ENCODE measurements at places on chromosomes 3 and 15.
A peak's percentile ranks its signal among the peaks of the same experiment; 100 is the strongest.

GRCh38 chr3:190566043-190566933 is 52.4 kb downstream of the IL1RAP start:
- no peaks in the 10 kb centered on the region for H3K27me3 ChIP-seq
- H3K27ac ChIP-seq: no peak overlapping the region

DNA sequence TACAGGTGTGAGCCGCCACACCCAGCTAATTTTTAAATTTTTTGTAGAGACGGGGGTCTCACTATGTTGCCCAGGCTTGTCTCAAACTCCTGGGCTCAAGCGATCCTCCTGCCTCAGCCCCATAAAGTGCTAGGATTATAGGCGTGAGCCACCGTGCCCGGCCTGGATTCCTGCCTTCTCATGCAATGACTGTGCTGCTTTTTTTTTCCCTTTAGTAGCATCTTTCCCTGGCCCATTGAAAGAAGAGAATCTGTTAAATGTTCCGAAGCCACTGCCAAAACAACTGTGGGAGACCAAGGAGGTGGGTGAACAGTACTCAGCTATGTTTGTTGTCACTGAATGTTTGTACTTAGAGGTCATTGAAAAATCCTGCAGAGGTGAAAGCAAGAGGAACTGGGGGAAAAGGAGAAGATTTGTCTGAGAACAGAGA is 88.0 kb downstream of the CRTC3 start:
- peak overlapping the region; percentile 75 for H3K27ac ChIP-seq
- peaks cover 23% of the 10 kb centered on the region for H3K4me1 ChIP-seq
- DNase-seq: peak; percentile 80
- peaks cover 4% of the 10 kb centered on the region for H3K36me3 ChIP-seq
- no peak overlapping the region for H3K4me3 ChIP-seq

GRCh38 chr3:99818818-99819217 is 1.2 kb downstream of the CMSS1 start:
- H3K4me1 ChIP-seq: peaks cover 10% of the 10 kb centered on the region
- no peak for DNase-seq
- H3K27me3 ChIP-seq: no peaks in the 10 kb centered on the region
- H3K4me3 ChIP-seq: no peak overlapping the region
- H3K27ac ChIP-seq: no peak overlapping the region

DNA sequence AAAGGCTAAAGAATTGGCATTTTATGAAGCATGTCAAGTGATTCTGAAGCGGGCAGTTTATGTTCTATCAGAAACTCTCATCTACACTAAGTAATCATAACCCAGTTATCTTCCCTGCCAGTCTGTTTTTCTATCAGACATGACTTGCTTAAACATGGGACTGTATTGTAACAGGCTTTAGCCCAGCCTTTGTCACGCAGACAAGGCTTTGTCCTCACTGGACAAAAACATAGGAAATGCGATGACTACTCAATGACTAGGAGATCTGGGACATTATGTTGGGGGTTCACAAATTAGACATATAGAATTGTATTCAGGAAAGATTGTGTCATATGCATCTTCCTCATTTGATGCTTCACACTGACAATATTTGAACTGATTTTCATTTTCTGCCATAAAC is 115.5 kb downstream of the GADL1 start:
- no peaks in the 10 kb centered on the region for H3K36me3 ChIP-seq
- H3K27ac ChIP-seq: no peak overlapping the region
- H3K27me3 ChIP-seq: no peaks in the 10 kb centered on the region
- no peak for DNase-seq
- no peak overlapping the region for H3K4me3 ChIP-seq

DNA sequence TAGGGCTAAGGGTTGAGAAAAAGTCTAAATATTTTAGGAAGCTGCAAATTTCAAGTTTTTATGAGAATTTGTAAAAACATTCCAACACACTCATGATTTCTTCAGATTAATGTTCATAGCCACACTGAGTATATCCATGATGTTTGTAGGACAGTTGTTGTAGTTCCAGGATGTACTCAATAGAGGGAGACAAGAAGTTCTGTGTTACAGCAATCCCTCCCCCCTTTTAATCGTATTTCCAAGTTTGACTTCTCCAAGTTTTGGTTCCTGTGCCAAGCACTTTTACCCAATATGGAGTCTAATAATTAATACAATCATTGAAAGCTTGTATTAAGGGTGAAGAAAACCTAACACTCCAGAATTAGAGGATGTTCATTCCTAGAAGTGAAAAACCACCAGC is 143.4 kb downstream of the FEZF2 start:
- no peaks in the 10 kb centered on the region for H3K36me3 ChIP-seq
- no peak for DNase-seq
- H3K4me1 ChIP-seq: no peaks in the 10 kb centered on the region
- H3K4me3 ChIP-seq: no peak overlapping the region
- no peak overlapping the region for H3K27ac ChIP-seq

DNA sequence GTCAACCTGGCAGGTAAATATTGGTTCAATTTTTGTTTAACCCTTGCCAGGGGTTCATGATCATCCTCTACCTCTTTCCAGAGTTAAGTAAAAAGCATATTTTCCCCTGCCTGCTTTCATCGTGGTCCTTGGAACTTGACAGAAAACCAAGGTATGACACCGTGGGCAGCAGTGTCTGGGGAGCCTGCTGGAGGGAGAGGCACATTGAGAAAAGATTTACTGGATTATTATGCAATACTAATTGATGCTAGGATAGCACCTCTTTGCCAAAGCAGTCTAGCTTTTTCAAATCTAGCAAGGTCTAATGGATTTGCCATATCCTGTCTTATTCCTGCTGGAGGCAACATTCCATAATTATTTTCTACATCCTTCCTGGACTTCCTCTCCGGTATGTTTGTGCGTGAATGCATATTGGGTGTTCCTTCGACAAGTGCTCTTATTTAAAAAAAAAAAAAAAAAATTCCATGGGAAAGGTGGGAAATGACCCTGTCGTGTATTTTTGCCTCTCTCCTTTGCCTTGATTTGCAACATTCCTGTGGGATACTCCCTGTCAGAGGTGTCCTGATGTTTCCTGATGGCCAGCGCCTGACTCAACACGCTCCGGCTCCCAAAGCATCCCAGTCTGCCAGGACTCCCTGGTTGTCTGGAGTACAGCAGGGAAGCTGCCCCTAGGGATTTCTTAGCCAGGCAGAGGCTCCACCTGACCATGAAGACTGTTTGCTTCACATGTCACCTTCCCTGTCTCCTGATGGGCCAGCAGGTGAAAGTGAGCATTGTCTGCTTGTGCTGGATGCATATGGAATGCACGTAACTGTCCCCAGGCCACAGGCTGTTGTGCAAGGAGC is 6.3 kb downstream of the BHLHE40 start:
- H3K27ac ChIP-seq: peak overlapping the region; percentile 100
- H3K4me1 ChIP-seq: peaks cover 45% of the 10 kb centered on the region
- H3K4me3 ChIP-seq: no peak overlapping the region

DNA sequence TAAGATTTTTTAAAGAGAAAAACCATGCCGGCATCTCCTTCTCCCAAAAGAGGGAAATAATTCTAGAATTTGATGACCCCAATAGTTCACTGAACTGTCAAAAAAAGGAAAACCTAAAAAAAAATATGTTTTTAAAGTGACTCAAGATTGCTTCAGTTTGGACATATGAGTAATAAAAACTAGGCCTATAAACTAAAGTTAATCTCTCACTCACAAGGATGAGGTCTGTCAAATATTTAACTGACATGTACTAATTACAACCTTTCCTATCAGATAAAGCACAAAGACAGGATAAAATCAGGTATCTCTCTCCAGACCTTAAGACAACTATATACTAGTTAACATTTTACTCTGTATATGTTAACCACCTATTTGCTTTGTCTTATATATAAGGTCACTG is 231.9 kb downstream of the NSUN3 start:
- H3K4me1 ChIP-seq: no peaks in the 10 kb centered on the region
- H3K27me3 ChIP-seq: no peaks in the 10 kb centered on the region
- H3K4me3 ChIP-seq: no peak overlapping the region

- no peaks in the 10 kb centered on the region for H3K27me3 ChIP-seq
- DNase-seq: no peak
- H3K4me3 ChIP-seq: no peak overlapping the region
- peaks cover 54% of the 10 kb centered on the region for H3K4me1 ChIP-seq
- peak overlapping the region; percentile 96 for H3K27ac ChIP-seq
Observed at GRCh38 chr15:63986751-63987341, 59.4 kb downstream of the DAPK2 start.

GRCh38 chr3:141328286-141329166 is 39.8 kb upstream of the ZBTB38 start:
- H3K36me3 ChIP-seq: no peaks in the 10 kb centered on the region
- H3K27me3 ChIP-seq: no peaks in the 10 kb centered on the region
- DNase-seq: no peak
- H3K4me1 ChIP-seq: peaks cover 10% of the 10 kb centered on the region
- no peak overlapping the region for H3K4me3 ChIP-seq

Data from thyroid gland (tissue), 4 donors.